ENCODE measurements at places on chromosomes 5 and 9.

DNA sequence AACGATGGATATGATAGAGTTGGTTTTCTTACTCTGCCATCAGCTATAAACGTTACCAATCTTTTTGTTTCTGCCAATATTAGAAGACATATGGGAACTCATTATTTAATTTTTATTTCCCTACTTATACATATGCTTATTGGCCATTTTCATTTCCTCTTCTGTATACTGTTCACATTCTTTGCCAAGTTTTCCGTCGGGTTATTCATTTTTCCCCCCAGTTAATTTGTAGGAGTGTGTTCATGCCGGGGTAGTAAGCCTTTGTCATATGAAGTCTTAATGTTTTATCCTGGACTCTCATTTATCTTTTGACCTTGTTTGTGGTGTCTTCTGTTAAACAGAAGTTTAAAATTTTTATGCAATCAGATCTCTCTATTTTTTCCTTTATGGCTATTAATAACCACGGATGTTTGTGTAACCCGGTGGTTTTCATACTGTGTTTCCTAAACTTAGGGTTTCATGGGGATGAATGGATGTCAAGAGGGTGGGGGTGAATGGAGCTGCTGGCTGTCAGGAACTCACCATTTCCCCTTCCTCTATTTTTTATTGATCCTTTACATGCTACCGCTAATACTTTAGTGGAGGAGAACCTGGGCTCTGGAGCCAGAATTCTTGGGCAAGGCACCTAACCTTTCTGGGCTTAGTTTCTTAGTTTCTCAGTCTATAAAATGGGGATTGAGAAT lies 42.5 kb upstream of the PPARGC1B start:
- DNase-seq: no peak

GRCh38 chr5:124702525-124702924 lies 43.9 kb downstream of the ZNF608 start:
- DNase-seq: no peak

GRCh38 chr5:179870952-179871351 lies 12.3 kb upstream of the MRNIP start:
- DNase-seq: no peak

DNA sequence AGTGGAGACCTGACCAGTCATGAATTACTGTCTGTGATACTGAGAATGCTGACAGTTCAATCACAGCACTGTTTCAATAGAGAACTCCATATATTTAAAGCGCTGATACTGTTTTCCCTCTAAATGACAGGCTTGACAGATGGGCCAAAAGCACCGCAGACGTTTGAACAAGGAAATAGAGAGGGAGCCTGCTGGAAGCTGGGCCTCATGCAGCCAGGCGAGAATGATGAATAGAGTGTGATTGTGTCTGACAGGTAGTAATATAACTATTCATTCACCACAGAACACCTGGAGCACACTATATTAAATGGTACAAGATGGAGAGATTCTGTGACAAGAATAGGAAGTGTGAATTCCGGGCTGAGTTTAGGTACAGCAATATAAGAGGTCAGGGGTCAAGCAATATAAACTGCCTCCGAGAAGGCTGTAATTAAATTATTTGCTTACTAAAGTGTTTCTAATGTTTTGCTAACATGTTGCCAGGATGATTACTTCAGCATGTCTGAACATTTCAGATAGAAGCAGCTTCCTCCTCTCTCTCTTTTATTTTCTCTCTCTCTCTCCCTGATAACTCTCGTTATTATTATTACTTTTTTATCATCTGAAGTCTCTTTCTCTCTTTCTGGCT lies 297.7 kb downstream of the CSNK1G3 start:
- no peak for DNase-seq

DNA sequence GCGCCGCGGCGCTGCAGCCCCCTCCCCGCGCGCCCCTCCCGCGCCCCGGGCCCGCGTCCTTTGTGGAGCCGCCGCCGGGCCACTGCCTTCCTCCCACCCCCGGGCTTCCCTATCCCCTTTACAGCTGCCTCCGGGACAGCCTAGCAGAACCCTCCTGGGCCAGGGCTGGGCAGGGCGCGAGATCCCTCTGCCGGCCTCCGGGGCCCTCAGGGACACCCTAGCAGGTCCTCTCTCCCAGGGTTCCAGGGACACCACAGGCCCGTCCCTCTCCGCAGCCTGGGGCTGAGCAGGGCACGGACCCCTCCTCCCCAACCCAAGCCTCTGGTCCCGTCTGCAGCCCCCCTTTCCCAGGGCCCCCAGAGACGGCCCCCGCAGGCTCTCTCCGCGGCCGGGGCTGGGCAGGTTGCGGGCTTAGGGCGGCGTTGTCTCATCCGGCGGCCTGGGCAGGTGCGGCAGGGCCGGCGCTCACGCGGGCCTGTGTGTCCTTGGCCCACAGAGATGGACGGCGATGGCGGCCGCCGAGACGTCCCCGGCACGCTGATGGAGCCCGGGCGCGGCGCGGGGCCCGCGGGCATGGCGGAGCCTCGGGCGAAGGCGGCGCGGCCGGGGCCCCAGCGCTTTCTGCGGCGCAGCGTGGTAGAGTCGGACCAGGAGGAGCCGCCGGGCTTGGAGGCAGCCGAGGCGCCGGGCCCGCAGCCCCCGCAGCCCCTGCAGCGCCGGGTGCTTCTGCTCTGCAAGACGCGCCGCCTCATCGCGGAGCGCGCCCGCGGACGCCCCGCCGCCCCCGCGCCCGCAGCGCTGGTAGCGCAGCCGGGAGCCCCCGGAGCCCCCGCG lies 710 bp downstream of the WNK2 start:
- no peak for DNase-seq

DNA sequence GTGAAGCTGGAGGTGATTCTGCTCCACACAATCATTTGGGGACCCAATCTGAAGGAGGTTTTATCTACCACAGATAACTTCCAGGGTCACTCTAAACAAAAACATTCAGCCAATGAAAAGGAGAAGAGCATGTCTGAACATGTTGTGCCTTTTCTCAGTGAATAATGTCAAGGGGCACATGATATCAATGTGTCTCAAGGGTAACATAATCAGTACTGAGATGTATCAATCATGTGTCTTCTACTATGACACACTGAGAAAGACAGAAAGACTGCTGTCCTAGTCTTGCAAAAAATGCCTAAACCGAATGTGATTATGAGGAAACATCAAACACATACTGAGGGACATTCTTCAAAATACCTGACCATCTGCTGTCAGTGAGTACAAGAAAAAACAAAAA lies 25.4 kb upstream of the RASA1 start:
- no peak for DNase-seq

- no peak for DNase-seq
Observed at GRCh38 chr5:1642621-1643061, 118.9 kb upstream of the LPCAT1 start.

DNA sequence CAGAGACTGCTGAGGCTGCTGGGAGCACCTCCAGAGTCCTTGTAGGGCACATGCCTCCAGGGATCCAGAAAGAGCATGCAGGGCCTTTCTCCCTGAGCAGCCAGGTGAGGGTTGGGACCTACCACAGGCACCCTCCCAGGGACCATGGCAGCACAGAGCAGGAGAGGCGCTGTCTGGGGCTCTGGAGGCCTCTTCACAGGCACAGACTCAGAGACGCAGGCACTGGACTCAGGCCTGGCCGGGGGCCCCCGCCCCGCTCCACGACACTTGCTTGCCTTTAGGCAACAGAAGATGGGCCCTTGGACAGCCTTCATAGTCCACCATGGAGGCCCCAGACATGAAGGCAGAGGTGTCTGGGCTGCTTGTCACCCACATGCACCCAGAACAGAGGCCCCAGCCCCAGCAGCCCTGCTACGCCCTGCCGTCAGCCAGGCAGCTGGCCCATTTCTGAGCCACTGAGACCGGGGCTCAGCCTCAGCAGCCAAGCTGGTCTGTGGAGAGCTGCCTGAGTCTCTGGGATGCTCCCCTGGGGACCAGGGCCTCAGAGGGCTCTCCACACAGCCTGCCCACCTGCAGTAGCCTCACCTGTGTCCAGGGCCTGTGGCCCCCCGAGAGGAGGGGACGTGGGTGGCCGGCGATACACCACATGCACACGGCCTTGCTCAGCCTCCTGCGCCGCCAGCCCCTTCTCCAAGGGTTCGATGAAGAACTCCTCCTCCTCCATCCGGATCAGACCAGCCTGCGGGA lies 72.8 kb downstream of the ADAMTS2 start:
- DNase-seq: no peak

DNA sequence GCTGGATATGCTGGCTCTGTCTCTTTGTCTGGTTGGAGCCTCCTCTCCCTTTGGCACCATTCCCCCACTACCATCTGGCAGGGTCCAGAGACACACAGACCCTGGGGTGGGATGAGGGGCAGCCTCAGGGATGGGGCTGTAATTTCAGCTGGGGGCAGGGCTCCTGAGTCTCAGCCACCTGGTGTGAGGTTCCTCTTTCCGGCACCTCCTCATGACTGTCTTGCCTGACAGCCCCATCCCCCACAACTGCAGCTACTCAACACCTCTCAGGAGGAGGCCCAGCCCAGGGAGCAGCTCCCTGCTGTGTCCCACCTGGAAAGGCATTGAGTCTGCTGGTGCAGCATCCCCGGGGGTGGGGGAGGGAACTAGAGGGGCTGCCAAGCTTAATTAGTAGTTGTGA lies 11.7 kb upstream of the RPS14 start:
- DNase-seq: no peak

GRCh38 chr5:117266280-117266679 lies 691.7 kb upstream of the SEMA6A start:
- DNase-seq: no peak

DNA sequence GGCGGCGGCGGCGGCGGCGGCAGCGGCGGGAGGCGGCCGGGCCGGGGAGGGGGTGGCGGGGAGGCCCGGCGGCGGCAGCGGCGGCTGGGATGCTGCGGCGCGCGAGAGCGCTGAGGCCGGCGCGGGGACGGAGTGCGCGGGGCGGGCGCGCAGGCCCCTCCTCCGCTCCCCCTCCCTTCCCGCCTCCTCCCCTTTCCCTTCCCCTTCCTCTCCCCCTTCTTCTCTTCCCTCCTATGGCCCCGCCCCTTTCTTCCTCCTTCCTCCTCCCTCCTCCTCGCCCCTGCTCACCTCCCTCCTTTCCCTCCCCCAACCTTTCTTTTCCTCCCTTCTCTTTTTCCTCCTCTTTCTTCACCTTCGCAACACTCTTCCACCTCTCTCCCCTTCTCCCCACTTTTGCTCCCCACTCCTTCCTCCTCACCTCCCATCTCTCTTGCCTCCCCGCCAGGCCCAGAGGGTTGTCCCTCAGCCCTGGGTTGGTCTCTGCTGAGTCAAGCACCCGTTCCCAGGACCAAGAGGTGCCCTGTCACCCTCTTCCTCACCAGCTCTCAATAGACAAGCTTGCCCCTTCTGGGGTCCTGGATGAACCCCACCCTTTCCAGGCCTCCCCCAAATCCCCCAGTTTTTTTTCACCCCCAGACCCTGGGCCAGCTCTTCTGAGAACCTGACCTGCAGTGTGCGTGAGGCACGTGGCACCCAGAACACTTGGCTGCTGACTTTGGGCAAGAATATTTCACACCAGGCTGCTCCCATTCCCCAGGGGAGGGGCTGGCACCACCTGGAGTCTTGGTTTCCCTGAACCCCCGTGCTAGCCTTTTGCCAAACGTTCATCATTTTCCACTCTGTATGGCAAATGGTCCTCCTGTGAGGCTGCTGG lies at the start of gene SEMA4D:
SEMA4D (minus strand) TSS at position 136 of the 874 bp plus-strand sequence. CDS start 92,657 bp downstream, outside the sequence.
- DNase-seq: no peak

DNA sequence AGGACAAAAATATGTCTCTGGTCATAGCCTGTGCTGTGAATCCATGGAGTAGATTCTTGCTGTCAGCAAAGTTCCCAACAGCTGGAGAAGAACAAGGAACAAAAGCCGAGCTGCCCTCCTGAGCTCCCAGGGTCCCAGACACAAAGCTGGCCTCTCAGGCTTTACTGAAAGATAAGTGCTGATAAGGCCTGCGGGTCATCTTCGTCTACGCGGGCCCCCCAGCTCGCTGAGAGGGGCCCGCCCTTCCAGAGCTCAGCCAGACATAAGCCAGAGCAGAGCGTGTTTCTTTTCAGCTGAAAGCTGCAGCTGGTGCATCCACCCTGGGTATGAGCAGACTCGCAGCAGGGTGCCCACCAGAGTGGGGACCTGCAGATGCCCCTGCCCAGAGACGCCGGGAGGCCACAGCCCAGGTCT lies 84.7 kb downstream of the HSD17B3 start:
- DNase-seq: no peak

- no peak for DNase-seq
Observed at GRCh38 chr9:132783006-132783405, 95.1 kb downstream of the AK8 start.

DNA sequence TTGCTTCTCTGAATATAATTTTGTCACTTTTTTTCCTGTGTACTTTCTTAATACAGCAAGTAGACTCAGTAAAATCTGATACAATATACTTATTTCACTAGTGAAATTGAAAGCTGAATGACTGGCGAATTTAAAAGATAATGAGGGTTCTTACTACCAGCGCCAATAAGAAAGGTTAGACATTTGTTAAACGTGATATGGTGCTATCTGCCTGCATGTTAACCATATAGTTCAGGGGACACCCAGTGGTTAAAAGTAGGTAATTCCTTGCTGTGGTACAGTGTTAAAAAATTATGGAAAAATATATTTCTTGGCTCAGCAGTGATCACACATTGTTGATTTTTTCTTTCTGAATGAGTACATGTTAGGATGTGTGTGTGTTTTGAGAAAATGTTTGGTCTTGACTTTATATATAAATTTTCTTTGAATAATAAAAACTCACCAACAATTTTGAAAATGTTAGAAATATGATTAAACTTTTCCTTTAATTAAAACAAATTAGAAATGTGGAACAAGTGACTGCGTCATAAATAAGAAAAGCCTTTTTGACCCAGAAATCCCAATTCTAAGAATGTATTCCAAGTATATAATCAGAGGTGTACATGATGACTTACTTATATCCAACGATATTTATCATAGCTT lies 25.8 kb downstream of the CAST start:
- no peak for DNase-seq

DNA sequence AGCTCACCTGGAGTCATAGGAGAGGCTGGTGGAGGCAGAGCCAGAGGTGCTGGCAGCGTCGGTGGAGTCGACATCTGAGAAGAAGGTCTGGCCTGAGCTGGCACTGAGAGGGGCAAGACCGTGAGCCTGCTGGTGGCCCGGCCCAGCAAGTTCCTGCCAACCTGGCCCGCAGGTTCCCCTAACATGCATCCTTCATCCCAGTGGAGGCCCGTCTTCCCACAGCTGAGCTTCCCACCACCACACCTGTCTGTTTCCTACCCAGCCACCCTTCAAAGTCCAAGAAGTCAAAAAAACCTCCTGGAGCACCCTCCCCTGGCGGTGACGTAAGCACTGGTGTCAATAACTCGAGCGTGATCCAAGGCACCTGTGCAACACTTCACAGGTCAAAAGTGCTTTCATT lies 16.9 kb downstream of the PHF19 start:
- no peak for DNase-seq

GRCh38 chr9:113368982-113369854 lies 7.6 kb downstream of the HDHD3 start:
- DNase-seq: no peak

- no peak for DNase-seq
Observed at GRCh38 chr5:88236866-88237642, 31.6 kb downstream of the TMEM161B start.

DNA sequence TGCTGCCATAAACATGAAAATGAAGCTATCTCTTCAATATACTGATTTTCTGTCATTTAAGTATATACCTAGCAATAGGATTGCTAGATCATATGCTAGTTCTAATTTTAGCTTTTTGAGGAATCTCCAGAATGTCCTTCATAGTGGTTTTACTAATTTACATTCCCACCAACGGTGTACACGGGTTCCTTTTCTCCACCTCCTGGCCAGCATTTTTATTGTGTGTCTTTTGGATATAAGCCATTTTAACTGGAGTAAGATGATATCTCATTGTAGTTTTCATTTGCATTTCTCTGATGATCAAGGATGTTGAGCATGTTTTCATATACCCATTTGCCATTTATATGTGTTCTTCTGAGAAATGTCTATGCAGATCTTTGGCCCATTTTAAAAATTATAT lies 446.5 kb downstream of the GABRG2 start:
- DNase-seq: no peak

All from activated effector memory CD4-positive, alpha-beta T cell treated with Interleukin-2 at 50 U/mL for 16 hours (primary cell).